ENCODE measurements at places on chromosomes 7 and 10.

DNA sequence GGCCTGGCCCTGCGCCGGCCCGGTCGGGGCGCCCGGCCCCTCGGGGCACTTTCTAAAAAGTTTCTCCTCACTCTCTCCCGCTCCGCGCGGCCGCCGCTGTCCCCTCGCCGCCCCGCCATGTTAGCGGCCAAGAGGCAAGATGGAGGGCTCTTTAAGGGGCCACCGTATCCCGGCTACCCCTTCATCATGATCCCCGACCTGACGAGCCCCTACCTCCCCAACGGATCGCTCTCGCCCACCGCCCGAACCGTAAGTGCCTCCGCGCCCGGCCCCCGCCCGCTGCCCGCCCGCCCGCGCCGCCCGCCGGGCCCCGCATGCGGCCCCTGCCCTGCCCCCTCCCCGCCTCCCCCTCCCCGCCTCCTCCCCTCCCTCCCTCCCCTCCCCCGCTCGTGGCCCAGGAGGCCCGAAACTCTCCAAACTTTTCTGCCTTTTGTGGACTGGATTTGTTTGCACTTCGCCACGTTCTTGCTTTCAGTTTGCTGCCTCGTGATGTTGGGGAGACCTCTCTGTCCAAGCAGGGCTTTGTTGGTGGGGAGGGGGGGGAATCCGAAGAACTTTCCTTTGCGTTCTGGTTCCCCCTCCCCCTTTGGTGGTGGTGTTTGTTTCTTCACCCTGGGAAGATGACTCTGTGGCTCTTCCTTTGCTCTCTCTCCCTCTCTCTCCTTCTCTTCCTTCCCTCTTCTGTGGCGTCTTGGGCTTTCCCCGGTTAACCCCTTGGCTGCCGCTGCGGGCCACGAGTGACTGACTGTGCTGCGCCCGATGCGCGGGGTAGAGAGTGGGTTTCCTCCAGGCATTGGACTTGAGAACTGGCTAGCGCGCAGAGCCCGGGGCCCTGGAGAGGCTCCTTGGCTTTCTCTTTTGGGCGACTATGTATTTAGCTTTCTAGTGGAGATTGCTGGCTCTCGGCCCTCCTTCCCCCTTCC, 1.6 kb downstream of the TCF7L2 start:
- no peak for DNase-seq

DNA sequence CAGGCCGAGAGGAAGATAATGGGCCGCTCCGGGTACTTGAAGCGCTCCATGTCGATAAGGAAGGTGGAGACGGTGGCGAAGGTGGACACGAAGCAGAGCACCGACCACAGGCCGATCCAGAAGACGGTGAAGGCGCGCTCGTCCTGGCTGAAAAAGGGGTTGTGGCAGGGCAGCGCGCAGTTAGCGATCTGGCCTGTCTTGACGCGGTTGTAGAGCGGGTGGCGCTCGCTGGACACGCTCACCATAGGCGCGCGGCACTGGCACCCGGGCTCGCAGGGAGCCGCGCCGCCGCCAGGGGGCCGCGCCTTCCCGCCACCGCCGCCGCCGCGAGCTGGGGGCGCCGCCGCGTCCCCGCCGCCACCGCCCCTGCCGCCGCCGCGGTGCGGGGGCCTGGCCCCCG, 1.6 kb downstream of the FZD8 start:
- no peak for DNase-seq

DNA sequence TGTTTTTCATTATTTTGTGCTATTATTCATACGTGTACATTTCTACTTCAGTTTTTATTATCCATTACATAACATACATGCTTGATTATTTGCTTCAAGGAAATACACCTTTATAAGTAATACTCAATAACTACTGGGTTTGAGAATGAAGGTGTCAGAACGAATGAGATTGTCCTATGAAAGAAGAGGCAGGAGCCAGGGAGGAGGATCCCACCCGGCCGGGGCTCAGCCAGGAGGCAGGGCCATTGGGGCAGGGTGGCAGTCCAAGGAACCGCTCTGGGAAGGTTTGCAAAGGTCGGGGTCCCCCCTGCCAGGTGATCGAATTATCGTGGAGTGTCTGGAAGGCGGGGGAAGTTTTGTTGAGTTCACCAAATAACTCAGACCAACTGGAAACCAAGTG, 9.1 kb downstream of the TRIM56 start:
- DNase-seq, result no peak

DNA sequence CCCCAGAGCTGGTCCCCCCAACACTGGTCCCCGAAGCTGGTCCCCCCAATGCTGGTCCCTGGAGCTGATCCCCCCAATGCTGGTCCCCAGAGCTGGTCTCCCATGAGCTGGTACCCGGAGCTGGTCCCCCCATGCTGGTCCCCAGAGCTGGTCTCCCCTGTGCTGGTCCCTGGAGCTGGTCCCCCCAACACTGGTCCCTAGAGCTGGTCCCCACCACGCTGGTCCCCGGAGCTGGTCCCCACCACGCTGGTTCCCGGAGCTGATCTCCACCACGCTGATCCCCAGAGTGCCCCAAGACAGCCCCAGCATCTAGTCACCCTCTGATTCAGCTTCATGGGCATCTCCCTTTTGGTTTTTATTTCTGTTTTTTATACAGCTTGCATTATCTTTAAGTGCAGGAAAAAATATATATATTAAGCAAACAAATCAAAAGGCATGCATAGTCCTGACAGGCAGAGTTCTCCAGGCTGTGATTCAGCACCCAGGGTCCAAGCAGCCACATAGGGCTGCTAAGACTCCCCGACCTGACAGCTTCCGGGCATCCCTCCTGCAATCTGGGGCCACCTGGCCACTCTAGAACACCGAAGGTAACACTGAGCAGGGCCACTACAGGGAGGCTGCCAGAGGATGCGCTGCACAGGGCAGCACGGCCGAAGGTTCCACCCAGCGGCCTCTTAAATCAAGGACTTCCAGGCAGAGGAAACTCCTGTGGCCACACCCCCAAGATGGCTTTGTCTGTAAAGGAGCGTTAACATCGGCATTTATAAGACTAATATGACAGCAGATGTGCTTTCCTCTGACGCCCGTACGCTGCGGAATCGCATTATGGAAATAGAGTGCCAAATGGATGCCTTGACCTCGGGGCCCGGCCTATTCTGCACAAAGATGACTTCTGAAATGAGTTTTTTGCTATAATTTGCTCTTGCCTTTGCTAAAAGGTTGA, 215.0 kb downstream of the PTPRN2 start:
- no peak for DNase-seq

DNA sequence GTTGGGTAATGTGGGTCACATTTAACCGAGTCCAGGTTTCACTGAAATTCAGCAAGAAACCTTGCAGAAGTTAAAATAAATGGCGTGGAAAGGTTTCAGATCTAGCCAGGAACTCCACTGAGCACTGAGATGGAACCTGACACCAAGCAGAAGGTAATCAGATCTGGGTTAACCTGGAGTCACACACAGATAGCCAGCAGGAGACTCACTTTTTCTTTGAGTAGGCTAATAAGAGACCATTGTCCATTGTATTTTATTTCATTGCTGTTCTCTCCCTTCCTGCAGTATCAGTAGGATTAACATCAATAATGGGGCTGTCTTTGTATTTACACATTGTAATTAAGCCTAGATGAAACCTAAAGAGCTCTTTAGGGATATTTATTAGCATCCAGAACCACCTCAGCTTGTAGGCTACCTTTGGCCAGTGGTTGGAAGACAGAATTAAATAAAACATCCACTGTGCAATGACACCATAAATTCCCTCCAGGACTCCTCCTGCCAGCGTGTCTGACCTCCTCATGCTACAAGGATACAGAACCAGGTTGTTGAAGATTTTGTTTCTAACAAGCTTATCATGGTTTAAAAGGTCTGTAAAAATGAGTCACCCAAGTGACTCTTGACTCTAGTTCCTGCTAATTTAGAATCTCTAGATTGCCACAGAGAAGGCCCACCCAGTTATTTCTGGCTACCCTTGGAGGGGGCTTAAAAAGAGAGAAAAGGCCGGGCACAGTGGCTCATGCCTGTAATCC, 151.1 kb downstream of the SORCS1 start:
- DNase-seq, result no peak

- no peak for DNase-seq
Observed at GRCh38 chr7:2146676-2147472, 85.9 kb downstream of the MAD1L1 start.

GRCh38 chr7:27146491-27147198, 929 bp downstream of the HOXA6 start:
- DNase-seq, result no peak

GRCh38 chr10:129513312-129513711, 46.3 kb downstream of the MGMT start:
- no peak for DNase-seq

GRCh38 chr10:46787321-46787615, 124.0 kb upstream of the PTPN20 start:
- DNase-seq, result no peak

DNA sequence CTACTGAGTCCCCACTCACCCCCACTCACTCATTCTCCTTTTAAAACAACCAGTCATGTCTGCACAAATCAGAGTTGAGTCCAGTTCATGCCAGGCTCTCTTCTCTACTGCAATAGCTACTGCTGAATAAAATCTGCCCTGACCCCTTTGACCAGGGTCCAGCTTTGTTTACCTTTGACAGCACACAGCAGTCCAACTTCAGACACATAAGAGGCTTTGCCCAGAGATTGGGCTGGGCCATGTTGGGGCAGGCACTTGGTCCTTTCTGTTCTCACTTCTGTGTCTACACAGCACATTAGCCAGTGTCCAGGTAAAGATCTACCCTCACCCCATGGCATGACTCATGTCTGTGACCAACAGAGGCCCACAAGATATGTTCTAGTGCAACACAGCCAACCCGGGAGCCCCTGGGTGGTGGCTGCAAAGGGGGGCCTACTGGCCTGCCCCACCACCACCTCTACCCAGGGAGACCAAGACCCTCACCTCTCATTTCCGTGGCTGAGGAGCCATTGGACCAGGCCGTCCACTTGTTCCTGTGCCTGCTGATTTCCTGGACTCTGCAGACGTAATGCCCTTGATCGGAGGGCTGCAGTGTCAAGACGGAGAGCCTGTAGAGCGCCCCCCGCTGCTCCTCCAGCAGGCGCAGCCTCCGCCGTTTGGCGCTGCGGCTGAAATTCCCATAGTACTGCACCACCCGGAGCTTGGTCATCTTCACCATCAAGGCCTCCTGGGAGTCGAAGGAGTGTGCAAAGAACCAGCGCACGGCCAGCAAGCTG, 8.0 kb downstream of the VSTM4 start:
- no peak for DNase-seq

- no peak for DNase-seq
Observed at GRCh38 chr7:30751696-30752273, at the start of gene INMT. Gene INMT (plus strand): TSS chr7:30752135. CDS start chr7:30752151, 16 bp downstream.

GRCh38 chr10:38093816-38094157, 350 bp upstream of the ZNF37A start:
- no peak for DNase-seq

DNA sequence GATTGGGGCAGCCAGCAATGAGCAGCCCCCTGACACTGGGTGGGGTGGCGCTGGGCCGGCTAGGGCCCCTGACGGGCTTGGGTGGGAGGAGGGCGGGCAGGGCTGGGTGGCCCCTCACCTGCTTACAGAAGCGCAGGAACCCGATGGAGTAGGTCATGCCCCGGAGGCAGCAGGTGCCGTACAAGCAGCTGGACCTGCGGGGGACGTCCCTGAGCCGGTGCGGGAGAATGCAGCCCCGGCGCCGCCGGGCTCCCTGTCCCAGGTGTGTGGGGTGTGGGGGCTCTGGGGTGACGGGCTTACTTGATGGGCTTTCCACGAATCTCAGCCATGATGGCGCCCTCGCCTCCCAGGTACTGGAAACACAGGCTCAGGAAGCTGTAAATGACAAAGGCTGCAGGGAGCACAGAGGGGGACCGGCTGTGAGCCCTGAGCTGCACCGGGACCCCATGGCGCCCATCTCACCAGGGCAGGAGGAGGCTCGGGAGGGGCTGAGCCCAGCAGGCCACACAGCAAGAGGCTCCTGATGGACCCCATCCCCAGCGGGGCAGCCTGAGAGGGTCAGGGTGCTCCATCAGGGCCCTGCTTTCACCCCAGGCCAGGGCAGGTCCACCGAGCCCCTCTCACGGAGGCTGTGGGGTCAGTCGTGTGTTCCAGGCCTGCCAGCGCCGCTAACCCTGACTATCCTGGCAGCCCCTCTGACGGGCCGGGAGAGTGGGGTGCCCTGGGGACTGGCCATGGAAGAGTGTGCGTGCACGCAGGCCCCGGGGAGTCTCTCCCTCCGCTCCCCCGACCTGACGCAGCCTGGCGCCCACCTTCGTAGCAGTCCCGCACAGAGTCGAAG, 5.8 kb downstream of the TMEM184A start:
- no peak for DNase-seq

GRCh38 chr10:118220346-118220850, 121.7 kb downstream of the FAM204A start:
- DNase-seq, result no peak

GRCh38 chr7:155620497-155620896, 24.0 kb upstream of the RBM33 start:
- DNase-seq, result no peak

- no peak for DNase-seq
Observed at GRCh38 chr10:82211346-82211745, 336.4 kb downstream of the NRG3 start.

DNA sequence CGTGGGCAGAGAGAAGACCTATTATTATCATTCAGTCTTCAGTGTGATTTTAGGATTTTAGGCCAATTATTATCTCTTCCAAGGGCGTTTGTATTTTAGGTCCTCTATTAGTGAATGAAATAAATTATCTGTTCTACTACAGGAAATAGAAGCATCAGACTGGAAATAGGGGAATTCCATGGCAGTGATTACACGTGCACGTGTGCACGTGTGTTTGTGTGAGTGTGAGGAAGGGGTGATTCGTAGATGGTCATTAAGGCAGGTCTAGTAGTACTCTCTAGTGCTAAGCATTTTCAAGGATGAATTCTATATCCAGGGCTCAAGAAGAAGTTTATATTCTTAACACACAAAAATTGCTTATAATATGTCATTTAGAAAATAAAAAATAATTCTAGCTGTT, 623.2 kb downstream of the GATA3 start:
- DNase-seq, result no peak

DNA sequence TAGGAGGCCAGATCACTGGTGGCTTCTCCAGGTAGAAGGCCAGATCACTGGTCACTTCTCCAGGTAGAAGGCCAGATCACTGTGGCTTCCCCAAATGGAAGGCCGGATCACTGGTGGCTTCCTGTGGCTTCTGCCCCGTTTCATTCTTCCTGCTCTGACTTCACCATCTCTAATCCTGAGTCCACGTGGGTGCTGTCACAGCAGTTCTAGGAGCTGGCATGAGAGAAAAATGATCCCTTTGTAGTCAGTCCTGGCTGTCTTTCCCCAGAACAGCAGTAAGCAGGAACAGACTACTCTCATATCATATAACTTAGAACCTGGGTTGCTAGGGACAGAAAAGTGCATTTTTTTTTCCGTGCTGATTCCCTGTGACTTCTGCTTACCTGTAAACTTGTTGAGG, 90.9 kb downstream of the ACTR3B start:
- DNase-seq, result no peak

DNA sequence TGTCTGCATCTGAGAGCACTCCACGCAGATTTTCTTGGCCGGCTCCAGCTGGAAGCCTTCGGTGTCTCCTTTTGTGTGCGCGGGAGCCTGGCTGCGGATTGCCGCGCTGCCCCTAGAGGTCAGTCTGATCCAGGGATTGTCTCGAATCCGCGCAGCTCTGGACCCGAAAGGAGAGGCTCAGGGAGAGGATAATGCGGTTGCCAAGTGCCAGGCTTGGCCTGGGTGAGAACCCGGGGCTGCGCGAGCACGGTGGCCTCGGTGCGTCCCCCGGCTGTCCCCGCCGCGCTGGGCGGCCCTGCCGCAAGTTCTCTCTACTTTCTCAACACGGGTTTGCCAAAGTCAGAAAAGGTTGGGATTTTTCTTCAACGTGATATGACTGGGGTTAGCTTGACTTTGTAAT, 140.9 kb downstream of the ADCYAP1R1 start:
- DNase-seq, result no peak

Data from activated CD4-positive, alpha-beta T cell treated with anti-CD3 and anti-CD28 coated beads for 24 hours (primary cell).